ENCODE measurements at places on chromosomes 1 and 21.
A peak's percentile ranks its signal among the peaks of the same experiment; 100 is the strongest.

GRCh38 chr21:23743821-23744220 is 1863.5 kb downstream of the MRPL39 start:
- no peak for DNase-seq

DNA sequence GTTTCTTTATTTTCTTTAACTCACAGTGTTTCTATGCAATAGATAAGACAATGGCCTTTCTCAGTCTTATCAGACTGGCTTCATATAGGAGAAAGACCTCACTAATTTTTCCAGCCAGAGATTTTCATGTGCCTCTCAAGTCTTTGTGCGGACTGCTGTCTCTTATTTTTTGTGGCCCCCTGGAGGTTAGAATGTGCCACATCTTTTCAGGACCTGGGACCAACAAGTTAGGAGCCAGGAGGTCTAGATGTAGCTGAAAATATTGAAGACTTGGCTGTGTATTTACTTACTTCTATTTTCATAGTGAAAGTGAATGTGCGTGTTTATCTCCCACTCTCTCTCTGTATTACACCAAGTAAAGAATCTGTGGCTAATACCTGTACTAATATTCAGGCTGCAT is 42.1 kb upstream of the CFHR3 start:
- DNase-seq, result no peak

DNA sequence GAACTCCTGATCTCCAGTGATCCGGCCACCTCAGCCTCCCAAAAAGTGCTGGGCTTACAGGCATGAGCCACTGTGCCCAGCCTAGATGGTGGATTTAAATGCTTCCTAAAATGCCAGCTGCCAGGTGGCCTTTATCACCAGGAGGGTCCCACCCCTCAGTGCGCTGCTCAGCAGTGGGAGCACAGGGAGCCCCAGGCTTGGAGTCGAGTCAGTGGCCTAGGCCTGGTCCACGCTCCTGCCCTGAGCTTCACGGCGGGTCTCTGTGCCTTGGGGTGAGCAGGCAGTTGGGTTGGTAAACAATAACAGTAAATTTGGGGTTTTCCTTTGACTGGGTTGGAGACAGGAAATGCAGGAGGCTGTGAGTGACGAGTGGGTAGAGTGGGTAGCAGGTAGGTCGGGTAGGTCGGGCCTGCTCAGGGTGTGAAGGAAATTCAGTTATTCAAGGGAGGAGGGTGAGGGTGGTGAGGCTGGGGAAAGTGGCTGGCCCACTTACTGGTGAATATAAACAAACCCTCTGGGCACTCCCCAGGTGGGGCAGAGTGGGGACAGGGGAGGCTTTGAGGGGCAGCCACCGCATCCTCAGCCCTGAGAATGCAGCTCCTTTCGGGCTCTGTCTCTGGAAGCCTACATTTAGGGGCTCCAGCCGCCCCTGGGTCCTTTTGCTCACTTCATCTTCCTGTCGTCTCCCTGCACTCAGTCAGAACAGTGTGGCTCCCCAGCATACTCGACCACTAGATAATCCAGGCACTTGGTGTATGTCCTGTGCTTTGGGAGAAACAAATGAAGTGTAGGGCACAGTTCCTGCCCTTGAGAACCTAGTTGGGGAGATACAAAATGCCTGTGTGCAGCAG is 33.5 kb upstream of the IL19 start:
- DNase-seq, result no peak

- no peak for DNase-seq
These were observed 3.7 kb downstream of the IL23R start for GRCh38 chr1:67169932-67170331.

- DNase-seq, result peak; percentile 4
These were observed 2.6 kb upstream of the IFI44L start for GRCh38 chr1:78617615-78618026.

- no peak for DNase-seq
These were observed 11.7 kb downstream of the C1orf94 start for GRCh38 chr1:34188418-34188817.

DNA sequence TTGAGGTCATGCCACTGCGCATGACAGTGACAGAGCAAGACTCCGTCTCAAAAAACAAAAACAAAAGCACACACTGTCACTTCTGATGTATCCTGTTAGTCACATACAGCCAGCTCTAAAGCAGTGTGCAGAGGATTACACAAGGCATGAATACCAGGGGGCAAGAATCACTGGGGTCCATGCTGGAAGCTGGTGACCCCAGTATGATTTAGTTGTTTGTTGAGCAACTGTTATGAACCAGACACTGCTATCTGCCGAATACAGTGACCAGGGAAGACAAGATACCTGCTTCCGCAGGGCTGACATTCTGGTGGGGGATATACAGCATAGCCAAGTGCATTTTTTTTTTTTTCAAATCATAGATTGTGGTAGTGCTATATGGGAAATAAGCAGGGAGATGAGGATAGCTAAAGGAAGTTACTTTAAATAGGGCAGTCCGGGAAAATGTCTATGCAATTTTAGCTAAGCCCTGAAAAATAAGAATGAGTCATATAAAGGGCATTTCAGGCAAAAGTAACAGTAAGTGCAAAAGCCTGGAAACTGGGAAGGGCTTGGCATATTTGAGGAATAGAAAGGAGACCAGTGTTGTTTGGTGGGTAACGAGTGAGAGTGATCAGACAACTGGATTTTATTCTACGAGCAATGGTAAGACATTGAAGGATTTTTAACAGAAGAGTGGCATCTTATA is 69.7 kb downstream of the ADSS2 start:
- DNase-seq, result no peak

- DNase-seq, result no peak
These were observed 96.9 kb downstream of the KCNH1 start for GRCh38 chr1:211037095-211037494.

DNA sequence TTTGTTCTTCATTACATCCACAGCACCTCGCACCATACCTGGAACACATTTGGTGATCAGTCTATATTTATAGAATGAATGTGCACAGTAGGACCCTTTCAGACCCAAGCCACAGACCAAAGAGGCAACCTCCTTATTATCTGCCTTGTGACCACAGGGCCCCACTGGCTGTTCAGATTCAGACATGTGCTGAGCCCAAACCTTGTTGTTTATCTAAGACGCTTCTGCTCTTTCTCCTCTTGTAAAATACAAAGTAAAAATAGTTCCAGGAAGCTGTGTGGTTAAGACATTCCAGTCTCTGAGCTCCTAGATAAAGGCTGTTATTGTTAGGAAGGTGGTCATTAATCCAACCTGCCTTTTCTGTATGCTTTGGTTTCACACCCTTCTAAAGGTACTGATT is 3.6 kb upstream of the SCMH1 start:
- DNase-seq, result no peak

- DNase-seq, result no peak
These were observed 66.6 kb downstream of the FAM163A start for GRCh38 chr1:179809506-179810366.

GRCh38 chr1:204723131-204723787 is 37.7 kb upstream of the LRRN2 start:
- no peak for DNase-seq

GRCh38 chr1:41387667-41388091 is 26.4 kb downstream of the FOXO6 start:
- no peak for DNase-seq

DNA sequence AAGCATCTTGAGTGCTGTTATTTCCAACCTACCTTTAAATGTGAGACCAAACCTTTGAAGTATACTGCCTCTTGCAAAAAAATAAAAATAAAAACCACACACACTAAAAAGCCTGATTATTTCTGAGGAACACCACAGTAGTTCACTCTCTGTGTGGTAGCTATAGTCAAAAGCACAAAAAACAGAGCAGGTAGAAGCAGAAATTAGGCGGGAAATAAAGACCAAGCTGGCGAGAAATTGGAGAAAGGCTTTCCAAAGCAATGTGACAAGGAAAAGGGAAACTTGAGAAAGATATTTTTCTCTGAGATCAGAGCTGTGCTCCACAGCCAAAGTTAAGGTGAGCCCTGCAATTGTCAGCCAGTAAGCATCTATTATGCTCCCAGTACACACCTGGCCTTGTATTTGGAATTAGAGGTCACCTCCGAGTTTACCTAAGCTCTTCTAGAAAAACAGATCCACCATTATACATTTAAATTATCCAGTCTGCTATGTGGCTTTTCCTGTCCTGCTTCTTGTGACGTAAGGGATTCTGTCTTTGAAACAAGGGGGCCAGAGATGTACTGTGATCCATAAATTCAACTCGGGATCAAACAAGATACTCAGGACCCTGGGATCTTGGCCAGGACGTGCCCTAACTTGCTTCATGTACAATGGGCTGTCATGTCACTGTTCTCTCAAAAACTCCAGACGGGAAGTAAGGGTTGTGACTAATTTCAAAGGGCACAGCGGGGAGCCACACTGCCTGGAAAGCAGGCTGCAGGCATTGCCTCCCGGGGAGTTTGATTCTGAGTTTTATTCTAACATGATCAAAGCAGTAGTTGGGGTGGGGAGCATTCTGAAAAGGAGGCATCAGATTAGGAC is 39.8 kb upstream of the RAB4A start:
- no peak for DNase-seq

- no peak for DNase-seq
These were observed 642 bp upstream of the PARP1 start for GRCh38 chr1:226408285-226409184.

Measured in SIG-M5 (cell line).